Body of pancreas (tissue), 4 donors: ENCODE measurements at places on chromosomes 5 and 9.

- DNase-seq = no peak
Measured at GRCh38 chr5:142726188-142726731, 40.4 kb upstream of the FGF1 start.

DNA sequence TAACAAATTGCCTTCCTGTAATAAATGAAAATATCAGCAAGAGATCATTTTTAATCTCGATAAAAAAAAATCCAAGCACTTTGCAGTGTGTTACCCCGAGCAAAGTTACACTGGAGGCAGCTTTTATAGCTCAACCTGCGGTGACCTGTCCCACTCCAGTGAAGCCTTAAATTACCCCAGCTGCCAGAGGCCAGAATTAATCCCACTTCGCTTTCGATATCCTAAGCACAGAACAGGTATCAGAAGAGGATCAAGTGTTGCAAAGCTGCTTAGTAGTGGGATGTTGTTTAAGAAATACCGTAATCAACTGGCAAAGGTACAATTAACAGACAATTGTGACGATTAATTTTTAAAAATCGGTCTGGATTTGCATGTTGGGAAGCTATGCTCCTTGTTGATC, 314.0 kb downstream of the AGTPBP1 start:
- DNase-seq = no peak

- no peak for DNase-seq
Measured at GRCh38 chr5:39742916-39743315, 318.1 kb upstream of the DAB2 start.

- no peak for DNase-seq
Measured at GRCh38 chr9:135665795-135666189, 2.7 kb downstream of the LCN9 start.

DNA sequence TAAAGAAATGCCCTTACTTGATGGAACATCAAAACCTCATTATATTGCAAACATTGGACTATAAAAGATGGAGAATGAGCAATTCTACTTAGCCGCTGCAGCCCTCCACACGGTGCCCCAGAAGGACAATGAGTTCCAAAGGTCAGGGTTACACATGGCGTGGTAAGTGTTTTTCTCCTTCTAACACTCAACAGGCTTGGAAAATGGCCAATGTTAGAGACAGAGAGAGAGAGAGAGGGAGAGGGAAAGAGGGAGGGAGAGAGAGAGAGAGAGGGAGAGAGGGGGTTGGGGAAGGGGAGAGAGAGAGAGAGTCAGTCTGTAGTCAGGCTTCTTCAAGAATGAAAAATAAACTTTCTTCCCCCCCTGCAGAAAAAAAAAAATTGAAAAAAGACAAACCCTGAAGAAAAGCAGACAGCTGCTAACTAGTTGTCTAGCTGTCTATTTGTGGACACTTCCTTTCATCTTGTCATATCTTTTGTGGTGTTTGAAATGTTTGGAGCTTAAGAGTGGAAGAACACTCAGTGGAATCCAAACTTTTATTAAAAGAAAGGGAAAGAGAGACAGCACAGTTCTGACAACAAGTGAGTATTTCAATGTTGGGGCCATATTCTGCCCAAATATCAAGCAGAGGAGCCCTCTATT, 324.8 kb downstream of the TMEM38B start:
- no peak for DNase-seq

DNA sequence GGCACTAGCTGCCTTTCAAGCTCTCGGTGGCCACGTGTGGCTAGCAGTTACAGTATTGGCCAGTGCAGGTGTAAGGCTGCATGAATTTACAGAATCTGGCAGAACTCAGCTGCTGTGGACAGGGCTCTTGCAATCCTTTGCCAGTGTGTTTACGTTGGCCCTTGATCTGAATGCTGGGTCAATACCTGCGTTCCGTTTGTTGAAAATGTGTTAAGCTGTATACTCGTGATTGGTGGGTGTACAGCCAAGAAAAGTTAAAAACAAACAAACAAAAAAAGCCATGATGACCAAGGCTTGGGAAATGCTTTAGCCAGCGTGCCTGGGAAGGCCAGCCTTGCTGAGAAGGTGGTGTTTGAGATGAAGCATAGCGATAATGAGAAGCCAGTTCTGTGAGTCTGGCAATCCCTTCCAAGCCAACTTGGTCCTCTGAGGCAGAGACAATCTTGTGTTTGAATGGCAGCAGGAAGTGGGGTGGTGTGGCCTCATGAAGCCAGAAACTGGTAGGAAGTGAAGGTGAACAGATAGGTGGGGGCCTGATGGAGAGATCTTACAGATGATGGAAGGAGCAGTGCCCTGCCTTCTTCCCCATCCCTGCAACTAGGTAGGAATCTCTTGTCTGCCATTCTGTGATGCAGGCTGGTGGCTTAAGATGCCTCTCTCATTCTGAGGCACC, 820 bp upstream of the CFAP90 start:
- peak; percentile 87 for DNase-seq

GRCh38 chr9:137136261-137136880, 2.6 kb upstream of the GRIN1 start:
- DNase-seq = no peak

GRCh38 chr9:28808042-28808441, 1234.8 kb upstream of the C9orf72 start:
- DNase-seq = no peak

- DNase-seq = no peak
Measured at GRCh38 chr9:135021393-135021789, 66.1 kb upstream of the OLFM1 start.
